Choroid plexus epithelial cell (primary cell): ENCODE measurements at places on chromosomes 1 and 21.

DNA sequence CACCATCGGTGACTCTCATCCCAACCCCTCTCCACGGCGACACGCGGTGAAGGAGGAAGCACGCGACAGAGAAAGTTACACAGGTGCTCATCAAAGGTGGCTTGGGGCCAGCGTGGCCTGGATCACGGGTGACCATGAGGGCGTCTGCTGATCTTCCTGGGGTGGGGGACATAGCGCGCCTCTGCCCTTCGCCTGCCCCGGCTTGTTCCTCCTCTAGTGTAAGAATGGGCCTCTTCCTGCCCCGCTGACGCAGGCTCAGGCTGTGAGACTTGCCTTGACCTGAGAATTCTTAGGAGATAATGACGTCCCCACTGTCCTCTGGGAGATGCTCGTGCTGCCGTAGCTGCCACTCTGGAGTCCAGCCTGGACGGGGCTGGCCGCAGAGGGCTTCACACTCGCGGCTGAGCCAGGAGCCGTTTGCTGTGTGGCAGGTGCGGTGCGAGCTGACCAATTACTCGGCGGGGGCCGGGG lies 39.0 kb upstream of the TMEM52 start:
- no peak for DNase-seq

DNA sequence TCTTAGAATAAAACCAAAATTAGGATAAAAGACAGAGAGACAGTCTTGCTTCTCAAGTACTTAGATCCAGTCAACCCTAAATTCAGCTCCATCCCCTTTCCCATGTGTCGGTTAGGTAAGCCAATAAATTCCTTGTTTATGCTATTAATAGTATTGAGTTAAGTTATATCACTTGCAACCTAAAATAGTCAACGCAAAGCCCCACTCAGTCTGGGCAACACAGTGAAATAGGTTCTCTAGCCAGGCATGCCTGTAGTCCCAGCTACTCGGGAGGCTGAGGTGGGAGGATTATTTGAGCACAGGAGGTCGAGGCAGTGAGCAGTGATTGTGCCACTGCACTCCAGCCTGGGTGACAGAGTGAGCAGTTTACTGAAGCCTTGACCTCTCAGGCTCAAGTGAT lies 14.6 kb downstream of the TAF13 start:
- no peak for DNase-seq

GRCh38 chr1:226017070-226017469 lies 17.9 kb upstream of the SDE2 start:
- no peak for DNase-seq

DNA sequence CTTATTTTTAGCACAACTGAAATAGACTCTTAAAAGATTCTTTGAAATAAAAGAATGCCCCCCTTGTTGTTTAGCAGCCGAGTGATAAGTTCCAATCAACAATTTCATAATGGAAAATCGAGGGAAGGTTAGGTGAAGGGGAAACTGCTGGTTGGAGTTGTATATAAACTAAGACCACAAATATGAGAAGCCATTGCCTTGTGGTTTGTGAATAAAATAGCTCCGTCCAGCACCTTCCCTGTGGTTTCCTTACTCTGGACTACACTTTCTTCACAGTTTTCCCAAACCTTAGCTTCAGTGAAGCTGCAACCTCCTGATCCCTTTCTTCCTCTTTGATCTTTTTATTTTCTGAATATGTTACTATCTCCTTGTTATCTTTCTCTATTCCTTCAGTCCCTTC lies 6.7 kb upstream of the RAB3GAP2 start:
- DNase-seq: peak; percentile 69

- DNase-seq: no peak
Measured at GRCh38 chr1:246828818-246829217, 102.9 kb downstream of the AHCTF1 start.

GRCh38 chr1:56515898-56516538 lies 63.3 kb downstream of the PLPP3 start:
- no peak for DNase-seq

- peak; percentile 74 for DNase-seq
Measured at GRCh38 chr1:207049974-207050391, 1.0 kb downstream of the YOD1 start.

DNA sequence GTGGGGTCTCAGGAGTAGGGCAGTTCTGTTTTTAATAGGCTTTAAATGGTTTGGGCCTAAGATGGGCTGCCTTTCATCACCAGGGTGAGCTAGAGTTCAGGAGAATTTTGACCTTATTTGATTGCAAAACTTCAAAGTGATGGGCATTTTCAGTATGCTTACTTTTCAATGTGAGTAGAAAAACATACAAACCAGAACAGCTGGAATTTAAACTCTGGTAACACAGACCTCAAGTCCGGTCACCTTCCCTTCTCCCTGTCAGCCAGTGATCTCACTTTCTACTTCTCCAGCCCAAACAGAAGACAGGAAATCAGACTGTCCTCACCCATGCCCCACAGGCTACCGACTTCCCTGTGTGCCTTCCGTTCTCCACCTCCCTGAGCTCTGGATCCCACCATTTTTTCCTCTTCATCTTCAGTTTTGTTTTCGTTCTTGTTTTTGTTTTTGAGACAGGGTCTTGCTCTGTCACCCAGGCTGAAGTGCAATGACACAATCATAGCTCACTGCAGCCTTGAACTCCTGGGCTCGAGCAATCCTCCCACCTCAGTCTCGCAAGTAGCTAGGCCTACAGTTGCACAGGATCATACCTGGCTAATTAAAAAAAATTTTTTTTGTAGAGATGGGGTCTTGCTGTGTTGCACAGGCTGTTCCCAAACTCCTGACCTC lies 374.0 kb downstream of the CAMTA1 start:
- peak; percentile 33 for DNase-seq

DNA sequence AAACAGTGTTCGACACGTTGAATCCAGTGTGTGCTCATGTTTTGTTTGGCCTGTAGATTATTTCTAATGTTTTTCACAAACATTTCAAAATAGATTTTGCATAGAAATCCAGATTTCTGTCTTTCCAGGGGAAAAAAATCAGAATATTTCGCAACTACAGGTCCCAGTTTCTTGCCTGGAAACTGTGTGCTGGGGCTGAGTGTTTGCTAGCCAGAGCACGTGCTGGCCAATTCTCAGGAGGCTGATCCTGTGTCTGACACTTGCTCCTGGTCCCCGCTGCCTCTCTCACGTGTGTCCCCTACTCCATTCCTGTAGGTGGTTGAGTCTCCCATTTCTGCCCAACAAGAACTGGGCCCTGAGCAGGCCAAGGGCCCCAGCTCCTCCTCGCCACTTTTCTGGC lies 2.4 kb downstream of the MAB21L3 start:
- no peak for DNase-seq

- peak; percentile 80 for DNase-seq
Measured at GRCh38 chr1:218380125-218380977, 35.2 kb downstream of the TGFB2 start.

DNA sequence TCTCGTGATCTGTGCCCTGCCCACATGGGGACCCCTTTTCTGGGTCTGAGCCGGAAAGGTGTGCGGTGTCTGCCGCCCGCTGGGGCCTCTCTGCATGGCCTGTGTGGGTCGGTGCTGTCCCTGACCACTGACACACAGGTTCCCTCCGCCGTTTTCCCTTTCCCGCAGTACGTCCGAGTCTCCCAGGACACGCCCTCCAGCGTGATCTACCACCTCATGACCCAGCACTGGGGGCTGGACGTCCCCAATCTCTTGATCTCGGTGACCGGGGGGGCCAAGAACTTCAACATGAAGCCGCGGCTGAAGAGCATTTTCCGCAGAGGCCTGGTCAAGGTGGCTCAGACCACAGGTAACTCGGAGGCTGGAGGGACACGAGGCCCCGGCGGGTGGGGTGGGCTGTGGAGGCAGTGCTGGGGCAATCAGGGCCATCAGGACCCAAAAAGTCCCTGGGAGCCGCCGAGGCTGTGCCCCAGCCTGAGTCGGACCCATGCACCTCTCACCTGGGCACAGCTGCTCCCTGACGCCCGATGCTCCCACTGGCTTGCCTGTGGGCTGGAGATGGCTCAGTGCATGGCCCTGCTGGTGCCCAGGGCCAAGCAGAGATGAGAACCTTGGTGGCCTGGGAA lies 13.3 kb downstream of the TRPM2 start:
- no peak for DNase-seq

- peak; percentile 22 for DNase-seq
Measured at GRCh38 chr1:193543259-193543658, 356.8 kb upstream of the B3GALT2 start.

DNA sequence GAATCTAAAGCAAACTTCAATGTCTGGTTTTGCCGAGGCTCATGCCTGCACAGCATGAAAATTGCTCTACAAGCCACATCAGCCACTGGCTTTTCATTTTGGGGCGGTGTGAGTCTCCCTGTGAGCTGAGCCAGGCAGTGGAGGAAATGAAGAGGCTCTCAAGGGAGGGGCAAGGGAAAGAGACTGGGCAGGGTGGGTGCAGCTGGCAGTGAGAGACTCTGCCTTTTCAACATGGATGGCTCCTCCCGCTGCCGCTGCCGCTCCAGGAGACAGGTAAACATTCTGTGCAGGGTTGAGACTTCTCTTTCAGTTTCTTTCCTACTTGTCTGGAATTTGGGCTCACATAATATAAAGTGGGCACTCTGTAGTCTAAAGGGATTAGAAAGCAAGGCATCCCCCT lies 11.3 kb upstream of the CTSE start:
- no peak for DNase-seq
